ENCODE measurements at places on chromosomes 11 and 22.

DNA sequence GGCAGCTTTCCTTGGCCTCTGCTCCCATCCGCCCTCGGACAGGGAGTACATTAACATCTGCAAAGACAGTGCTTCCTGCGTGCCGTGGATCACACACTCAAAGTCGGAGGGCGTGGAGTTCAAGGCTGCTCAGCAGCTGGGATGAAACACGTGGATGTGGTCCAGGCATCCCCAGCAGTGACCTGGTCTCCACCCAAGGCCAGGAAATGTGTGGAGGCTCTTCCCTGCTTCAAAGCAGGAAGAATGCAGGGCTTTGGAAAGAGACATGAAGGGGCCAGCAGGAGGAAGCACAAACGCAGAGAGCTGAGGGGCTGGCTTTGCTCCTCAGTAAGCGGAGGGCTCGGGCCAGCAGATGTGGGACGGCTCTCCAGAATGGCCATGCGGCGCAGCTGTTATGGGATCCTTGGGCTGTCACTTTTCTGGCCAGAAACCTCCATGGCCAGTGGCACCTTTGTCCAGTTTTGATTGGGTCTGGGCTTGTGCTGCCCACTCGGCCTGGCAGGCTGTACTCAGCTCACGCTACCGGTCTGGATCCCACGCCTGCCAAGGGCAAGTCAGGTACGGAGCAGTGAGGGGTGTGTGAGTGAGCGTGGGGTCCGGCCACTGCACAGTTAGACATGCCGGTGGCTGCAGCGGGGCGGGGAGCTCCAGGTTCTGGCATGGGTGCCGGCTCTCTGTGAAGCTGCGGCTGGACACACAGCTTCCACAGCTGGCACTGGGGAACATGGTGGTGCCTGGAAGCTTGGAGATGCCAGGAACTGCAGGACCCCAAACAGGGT, 438.0 kb downstream of the TBC1D22A start:
- peak; percentile 84 for DNase-seq

- DNase-seq: no peak
Measured at GRCh38 chr11:118883368-118884071, at the start of gene CXCR5. CXCR5 (plus strand) TSS chr11:118883892; CDS start chr11:118883942, 50 bp downstream.

- DNase-seq: no peak
Measured at GRCh38 chr22:38454353-38455075, 485 bp downstream of the KCNJ4 start.

- peak; percentile 86 for DNase-seq
Measured at GRCh38 chr11:76744186-76745043, 38.7 kb upstream of the TSKU start.

DNA sequence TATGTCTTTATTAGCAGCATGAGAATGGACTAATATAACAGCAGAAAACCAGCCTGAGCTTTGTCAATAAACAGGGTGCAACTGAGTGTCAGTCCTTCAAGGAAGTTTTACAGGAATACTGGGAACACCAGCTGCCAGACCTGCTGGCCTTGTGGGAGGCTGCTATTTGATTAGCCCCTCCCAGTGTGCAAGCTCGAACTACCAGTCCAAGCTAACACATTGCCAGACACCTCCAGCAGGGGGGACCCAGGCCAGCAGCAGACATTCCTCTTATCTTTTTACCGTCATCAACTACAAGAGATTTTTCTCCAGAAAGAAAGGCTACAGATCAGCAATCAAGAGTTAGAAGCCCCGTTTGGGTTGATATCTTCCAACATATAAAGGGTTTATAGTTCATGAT, 942.8 kb upstream of the TENM4 start:
- no peak for DNase-seq

- DNase-seq: no peak
Measured at GRCh38 chr11:93935826-93936225, 85.3 kb upstream of the HEPHL1 start.

DNA sequence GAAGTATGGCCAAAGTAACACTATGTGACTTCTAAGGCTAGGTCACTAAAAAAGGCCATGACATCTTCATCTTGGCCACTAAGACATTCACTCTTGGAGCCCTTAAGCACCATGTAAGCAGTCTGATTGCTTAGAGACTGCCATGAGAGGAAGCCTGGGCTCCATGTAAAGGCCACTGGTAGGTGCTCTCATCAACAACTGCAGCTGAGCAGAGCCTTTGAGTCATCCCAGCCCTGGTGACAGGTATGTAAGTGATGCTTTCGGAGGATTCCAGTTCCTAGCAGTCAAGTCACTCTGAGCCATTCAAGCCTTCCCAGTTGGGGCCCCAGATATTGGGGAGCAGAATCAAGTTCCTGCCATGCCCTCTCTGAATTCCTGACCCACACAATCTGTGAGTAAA, 26.2 kb downstream of the GAB2 start:
- no peak for DNase-seq

- no peak for DNase-seq
Measured at GRCh38 chr11:110379261-110379660, 50.5 kb upstream of the FDX1 start.

All from muscle of leg (tissue), 16 donors.